K562 (cell line): ENCODE measurements at places on chromosomes 12 and 14. TPM values are rescaled to one million over a fixed set of nuclear protein-coding genes. Genes with fewer than 3 reads are reported as not detected.

The CPSF2 gene
- 65.4 and 67.8 TPM in 2 replicates for total RNA-seq

The KLHL33 gene
- 0.02 TPM in 1 of 2 replicates, not detected in the other for total RNA-seq

The LMNTD1 gene
- not detected in 2 replicates for total RNA-seq

The GSKIP gene
- 18.4 and 21.3 TPM in 2 replicates for total RNA-seq

The SLC8A3 gene
- total RNA-seq = not detected in 2 replicates

The RDH12 gene
- total RNA-seq = 0.29 TPM in 1 of 2 replicates, not detected in the other

The CFAP73 gene
- not detected in 2 replicates for total RNA-seq

The CHST11 gene
- 38.7 and 39.0 TPM in 2 replicates for total RNA-seq

The MMP14 gene
- 2.3 and 4.5 TPM in 2 replicates for total RNA-seq

The CSRP2 gene
- total RNA-seq = 1.6 and 2.3 TPM in 2 replicates

The MYBPC1 gene
- not detected in 2 replicates for total RNA-seq

The NGB gene
- total RNA-seq = not detected in 2 replicates

The MPHOSPH9 gene
- 54.5 and 60.0 TPM in 2 replicates for total RNA-seq

The RNF212B gene
- total RNA-seq = 0.27 TPM in 1 of 2 replicates, not detected in the other

The TROAP gene
- total RNA-seq = 72.9 and 83.0 TPM in 2 replicates

The FSCB gene
- total RNA-seq = not detected in 2 replicates

The DPF3 gene
- total RNA-seq = 1.1 and 1.7 TPM in 2 replicates

The SLC6A13 gene
- total RNA-seq = 0.33 and 0.38 TPM in 2 replicates

The SMIM41 gene
- not detected in 2 replicates for total RNA-seq

The OVCH1 gene
- not detected in 2 replicates for total RNA-seq

The MYH6 gene
- total RNA-seq = not detected in 2 replicates

The KRT73 gene
- not detected in 2 replicates for total RNA-seq

The MSRB3 gene
- 0.04 and 0.38 TPM in 2 replicates for total RNA-seq

The CALM1 gene
- total RNA-seq = 141 and 155 TPM in 2 replicates

The EXOC3L4 gene
- total RNA-seq = 5.4 and 6.7 TPM in 2 replicates

The KCNJ8 gene
- 1.3 and 1.5 TPM in 2 replicates for total RNA-seq

The ERP27 gene
- 0.13 TPM in 1 of 2 replicates, not detected in the other for total RNA-seq

The RBP5 gene
- 11.1 and 15.7 TPM in 2 replicates for total RNA-seq

The PCK2 gene
- 55.8 and 60.9 TPM in 2 replicates for total RNA-seq

The RIMBP2 gene
- not detected in 2 replicates for total RNA-seq

The SLC39A2 gene
- total RNA-seq = not detected in 2 replicates

The C12orf54 gene
- total RNA-seq = not detected in 2 replicates

The CYP46A1 gene
- total RNA-seq = not detected in 2 replicates

The PPM1A gene
- 19.3 and 23.9 TPM in 2 replicates for total RNA-seq

The SYCP3 gene
- not detected in 2 replicates for total RNA-seq

The CPNE6 gene
- not detected in 2 replicates for total RNA-seq
